ENCODE measurements at places on chromosomes 2 and 18.

DNA sequence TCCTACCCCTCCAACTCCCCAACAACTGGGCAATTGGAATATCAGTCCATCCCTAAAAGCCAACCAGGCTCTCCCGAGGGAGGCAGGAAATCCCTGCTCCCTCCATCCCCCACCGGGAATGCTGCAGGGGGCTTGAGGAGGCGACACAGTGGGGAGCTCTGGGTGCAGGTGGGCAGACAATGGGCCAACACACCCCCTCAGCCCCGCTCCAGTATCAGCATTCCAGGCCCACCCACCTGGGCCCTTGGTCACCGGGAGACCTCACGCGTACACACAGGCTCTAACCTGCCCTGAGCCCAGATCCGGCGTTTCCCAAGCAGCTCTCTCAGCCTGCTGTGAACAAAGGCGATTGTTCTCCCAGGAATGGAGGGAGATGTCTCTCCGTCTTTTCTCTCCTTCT is 37.6 kb upstream of the FZD7 start:
- no peak for DNase-seq

GRCh38 chr2:96547731-96548171 is 11.2 kb downstream of the ARID5A start:
- no peak for DNase-seq

GRCh38 chr18:45833846-45834245 is 8.4 kb downstream of the SIGLEC15 start:
- DNase-seq = no peak

DNA sequence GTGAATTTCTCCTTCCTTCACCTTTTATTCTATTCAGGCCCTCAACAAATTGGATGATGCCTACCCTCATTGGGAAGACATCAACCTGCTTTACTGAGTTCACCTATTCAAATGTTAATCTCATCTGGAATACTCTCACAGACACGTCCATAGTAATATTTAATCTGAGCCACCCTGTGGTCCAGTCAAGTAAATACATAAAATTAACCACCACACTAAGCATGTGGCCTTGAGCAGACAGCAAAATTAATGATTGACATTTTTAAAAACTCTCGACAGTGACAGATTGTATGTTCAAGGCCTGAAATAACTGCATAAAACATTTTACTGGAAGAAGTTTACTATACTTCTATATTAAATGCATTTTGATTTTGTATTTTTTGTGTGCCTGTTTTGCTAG is 540.6 kb upstream of the GCFC2 start:
- DNase-seq = no peak

GRCh38 chr2:42724886-42725285 is 39.0 kb downstream of the OXER1 start:
- DNase-seq = no peak

- DNase-seq = no peak
Measured at GRCh38 chr2:220779931-220780330, 792.2 kb downstream of the EPHA4 start.

DNA sequence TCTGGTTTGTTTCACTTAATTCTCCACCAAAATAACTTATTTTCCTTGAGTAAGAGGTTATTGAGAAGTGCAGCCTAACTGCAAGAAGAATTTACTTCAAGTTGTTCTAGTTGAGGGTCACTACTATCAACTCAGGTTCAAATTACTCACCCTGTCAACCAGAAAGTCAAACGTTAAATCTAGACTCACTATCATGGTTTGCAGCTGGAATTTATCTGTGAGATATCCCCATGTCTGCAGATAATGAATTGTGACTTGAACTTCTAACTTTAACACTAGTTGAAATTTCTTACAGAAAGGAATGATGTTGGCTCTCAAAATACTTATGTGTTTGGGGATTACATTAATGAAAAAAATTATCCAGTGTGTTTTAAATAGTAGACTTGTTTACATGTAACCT is 1145.7 kb upstream of the NXPH2 start:
- no peak for DNase-seq

DNA sequence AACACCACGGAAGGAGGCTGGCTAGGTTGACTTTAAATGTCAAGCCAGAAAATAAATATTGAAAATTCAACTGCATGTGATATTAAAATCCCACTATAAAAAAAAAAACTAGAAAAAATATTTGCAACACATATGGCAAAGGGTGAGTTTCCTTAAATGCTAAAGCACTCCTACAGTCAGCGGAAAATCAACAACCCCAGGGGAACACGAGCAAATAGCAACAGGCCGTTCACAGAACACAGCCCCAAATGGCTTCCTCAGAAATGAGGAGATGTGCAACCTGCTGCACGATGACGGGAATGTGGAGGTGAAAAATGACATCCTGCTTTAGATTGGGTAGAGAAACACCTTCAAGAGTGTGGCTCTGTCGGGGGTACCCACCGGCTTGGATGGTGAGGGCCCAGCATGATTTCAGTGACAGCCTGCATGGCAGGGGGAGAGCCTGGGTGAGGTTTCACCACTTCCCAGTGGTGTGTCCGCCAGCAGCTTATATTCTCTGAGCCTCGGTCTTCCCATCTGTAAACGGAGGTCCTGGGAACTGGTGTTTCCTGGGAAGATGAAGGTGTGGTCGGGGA is 157.9 kb upstream of the GLI2 start:
- no peak for DNase-seq

- no peak for DNase-seq
Measured at GRCh38 chr2:55017880-55018279, 32.4 kb downstream of the RTN4 start.

DNA sequence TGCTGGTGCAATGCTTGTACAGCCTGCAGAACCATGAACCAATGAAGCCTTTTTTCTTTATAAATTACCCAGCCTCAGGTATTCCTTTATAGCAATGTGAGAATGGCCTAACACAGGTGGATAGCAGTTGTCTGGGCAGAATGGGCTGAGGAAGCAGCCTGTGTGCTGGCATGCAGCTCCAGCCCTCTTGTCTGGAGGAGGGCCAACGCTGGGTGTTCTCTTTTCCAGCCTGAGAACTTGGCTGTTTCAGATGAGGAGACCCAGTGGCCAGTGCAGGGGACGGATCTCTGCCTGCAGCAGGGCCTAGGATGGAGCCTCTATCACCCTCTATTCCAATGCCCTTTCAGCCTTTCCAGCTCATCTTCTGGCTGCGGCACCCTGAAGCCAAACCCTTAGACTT is 58.8 kb downstream of the CTIF start:
- DNase-seq = no peak

DNA sequence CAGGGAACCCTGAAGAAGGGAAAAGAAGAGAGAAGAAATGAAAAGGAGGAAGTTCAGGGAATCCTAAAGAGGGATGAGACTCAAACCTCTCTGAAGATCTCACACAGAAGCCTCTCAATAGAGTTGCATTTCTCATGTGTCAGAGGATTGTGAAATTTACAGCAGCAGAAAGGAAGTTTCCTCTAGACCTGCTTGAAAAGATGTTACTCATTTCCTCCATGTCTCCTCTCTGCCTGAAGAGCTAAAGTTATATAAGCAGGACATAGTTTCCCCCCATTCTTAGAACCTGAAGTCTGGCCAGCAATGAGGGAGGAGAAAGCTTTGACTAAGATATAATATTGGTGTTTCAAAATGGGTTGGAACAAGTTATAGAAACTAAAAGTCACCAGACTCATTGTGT is 1155.6 kb downstream of the LRP1B start:
- no peak for DNase-seq

GRCh38 chr2:196286821-196287220 is 115.4 kb upstream of the STK17B start:
- DNase-seq = no peak

DNA sequence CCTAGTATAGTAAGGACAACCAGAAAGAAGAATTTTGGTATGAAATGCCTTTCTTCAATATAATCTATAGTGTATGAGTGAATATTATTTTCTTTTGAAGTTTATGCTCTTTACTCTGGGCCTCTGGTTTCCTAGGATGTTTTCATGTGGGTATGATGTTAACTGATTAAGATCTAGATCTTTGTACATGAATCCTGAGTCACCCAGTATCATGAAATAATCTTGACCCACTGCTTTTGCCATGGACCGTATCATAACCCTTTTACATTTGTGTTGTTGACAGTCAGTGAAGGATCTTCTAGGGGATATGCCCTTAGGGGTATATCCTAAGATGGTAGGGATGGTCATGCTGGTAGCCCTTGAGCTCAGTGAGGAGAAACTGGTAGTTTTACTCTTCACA is 100.3 kb downstream of the RAB3GAP1 start:
- no peak for DNase-seq

- DNase-seq = no peak
Measured at GRCh38 chr18:51039138-51040112, 9.4 kb downstream of the SMAD4 start.

- no peak for DNase-seq
Measured at GRCh38 chr18:60664736-60665135, 292.2 kb upstream of the MC4R start.

DNA sequence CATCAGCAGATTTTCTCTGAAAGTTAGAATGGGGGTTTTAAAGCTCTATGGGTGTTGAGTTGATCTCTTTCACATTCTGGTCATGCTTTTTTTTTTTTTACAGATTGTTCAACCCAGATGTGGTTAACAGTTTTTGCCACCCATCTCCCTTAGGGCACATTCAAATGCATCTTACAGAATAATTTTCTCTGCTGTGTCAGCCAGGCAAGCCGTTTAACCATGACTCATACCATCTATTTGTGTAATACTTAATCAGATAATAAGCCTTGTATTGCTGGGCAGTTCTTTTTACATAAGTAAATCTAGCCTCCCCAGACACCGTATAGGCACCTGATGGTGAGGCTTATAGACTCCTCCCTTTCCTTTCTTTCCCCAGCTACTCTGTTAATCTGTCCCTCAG is 62.0 kb downstream of the TGIF1 start:
- no peak for DNase-seq

DNA sequence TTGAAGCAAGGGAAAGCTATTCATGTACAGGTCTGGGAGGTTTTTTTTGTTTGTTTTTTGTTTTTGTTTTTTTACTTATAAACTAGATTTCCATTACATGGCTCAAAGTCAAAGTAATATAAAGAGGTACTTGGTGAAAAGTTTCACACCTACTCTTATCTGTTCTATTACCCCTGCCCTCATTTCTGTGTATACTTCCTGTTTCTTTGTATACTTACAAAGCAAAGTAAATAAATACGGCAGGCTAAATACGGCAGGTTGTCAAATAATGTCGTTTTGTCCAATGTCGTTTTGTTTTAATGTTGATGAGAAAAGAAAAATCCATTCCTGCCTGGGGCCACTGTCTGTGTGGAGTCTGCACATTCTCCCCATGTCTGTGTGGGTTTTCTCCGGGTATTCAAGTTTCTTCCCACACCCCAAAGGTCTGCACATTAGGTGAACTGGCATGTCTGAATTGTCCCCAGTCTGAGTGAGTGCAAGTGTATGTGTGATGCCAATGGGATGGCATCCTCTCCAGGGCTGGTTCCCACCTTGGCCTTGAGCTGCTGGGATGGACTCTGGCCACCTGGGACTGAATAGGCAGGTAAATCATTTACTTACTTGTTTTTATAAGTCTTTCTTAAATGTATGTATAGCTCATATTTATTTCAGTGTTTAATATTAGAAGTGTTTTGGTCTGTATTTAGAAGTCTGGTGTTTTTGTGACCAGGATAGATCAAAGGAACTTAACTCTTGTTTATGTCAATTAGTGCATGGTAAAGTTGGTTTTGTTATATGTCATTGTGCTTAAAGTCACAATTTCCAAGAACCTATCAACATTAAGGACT is 13.4 kb downstream of the STAMBP start:
- DNase-seq = no peak

DNA sequence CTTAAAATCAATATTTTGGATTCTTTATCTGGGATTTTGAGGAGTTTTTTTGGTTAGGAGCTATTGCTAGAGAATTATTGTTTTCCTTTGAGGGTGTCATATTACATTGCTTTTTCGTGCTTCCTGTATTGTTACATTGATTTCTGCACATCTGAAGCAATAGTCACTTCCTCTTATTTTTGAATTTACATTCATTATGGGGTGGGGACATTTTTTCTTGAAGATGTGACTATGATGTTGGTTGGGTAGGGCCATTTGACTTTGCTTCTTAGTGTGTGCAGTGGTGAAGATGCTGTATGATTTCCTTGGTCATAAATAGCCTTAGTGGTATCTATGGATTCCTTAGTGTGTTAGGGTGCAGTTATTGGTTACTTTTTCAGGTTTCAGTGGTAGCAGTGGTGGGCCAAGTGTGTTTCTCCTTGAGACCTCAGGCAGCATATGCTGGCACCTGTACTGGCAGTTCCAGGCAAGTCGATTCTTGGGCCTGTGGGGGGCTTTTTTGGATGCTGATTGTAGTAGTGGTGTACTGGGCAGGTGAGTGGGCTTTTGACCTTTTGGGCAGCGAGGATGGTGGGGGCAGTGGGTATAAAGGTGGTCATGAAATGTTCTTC is 61.8 kb downstream of the ARHGAP25 start:
- no peak for DNase-seq

DNA sequence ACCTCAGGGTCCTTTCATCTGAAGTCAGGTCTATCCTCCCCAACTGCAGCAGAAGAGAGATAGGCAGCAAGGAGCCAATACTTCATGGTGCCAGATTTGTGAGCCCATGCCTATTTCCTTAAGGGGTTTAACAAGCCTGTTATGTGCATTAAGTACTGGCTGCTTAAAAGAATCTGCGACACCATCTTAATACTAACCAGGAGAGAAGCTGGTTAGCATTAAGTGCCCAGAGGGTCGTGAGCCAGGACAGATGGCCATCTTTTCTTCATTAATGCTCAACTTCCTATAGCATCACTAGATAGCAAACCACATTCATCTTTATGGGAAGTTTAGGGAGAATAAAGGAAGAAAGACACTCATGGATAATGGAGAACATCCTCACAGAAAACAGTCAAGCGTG is 289.1 kb downstream of the ETAA1 start:
- DNase-seq = no peak

DNA sequence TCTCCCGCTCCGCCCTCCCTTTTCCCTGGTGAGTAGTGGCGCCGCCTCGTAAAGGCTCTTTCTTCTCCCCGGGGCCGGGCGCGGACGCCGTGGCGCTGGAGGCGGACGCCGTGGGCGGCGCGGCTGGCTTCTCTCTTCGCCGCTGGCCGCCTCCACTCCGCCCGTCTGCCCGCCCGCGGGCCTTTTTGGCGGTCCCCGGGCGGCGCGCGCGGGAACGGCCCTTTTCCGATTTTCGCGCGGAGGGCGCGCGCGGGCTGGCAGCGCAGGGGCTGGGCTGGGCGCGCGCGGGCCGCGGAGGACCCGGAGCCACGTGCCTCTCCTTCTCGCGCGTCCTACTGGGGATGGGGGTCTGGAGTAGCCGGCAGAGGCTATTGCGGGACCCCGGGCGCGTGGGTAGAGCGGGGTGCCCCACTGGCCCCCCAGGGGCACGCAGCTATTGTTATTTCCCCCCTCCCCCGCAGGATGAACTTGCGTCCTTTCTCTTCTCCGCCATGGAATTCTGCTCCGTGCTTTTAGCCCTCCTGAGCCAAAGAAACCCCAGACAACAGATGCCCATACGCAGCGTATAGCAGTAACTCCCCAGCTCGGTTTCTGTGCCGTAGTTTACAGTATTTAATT is 472 bp downstream of the SLC20A1 start:
- DNase-seq = no peak

- no peak for DNase-seq
Measured at GRCh38 chr2:101375653-101376052, 11.7 kb downstream of the CREG2 start.

DNA sequence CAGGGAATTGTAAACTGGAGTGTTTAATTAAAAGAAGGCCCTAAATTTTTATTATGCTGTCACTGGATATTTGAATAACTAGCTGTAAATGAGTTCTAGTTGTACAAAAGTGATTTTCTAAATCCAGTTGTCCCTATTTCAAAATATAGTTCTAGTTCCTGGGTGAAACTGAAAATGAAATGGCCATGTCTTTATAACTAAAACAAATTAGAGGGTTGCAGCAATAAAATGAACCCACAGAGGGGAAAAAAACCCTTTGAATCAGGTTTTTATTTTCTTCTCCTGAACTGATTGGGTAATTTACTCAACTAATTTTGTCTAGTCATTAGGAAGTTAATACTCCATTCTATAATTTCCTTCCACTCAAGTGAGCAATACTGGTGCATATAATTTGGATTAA is 55.6 kb upstream of the MAP4K3 start:
- no peak for DNase-seq
